Left lung (tissue), 14 donors: ENCODE measurements at places on chromosomes 6 and 20.

GRCh38 chr6:148657048-148657447 lies 89.8 kb upstream of the UST start:
- peak; percentile 34 for DNase-seq

GRCh38 chr20:36830791-36831691 lies 44.9 kb upstream of the TLDC2 start:
- DNase-seq = no peak

- DNase-seq = no peak
Observed at GRCh38 chr6:168167431-168168315, 88.7 kb upstream of the FRMD1 start.

- no peak for DNase-seq
Observed at GRCh38 chr20:56427797-56428196, 15.7 kb downstream of the CASS4 start.

- no peak for DNase-seq
Observed at GRCh38 chr6:68636666-68637065, 1.6 kb downstream of the ADGRB3 start.

DNA sequence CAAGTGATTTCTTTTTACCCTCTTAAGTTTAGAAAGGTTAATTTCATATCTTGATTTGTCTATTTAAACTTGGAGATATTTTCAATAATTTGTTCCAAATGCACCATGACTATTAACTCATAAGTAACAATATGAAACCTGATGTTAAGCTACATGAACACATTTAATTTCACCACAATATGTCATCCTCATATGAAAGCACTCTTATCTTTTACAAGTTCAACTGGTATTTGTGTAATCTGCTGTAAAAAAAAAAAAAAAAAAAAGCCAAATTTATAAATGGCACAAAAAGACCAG lies 110.4 kb downstream of the HFE start:
- DNase-seq = no peak

- no peak for DNase-seq
Observed at GRCh38 chr6:52577778-52578463, 1.1 kb upstream of the TRAM2 start.

- peak; percentile 35 for DNase-seq
Observed at GRCh38 chr6:113936093-113936934, 34.6 kb downstream of the HDAC2 start.

- DNase-seq = no peak
Observed at GRCh38 chr6:164108092-164108491, 693.6 kb downstream of the QKI start.

GRCh38 chr20:58547623-58548475 lies 32.6 kb upstream of the APCDD1L start:
- DNase-seq = no peak

DNA sequence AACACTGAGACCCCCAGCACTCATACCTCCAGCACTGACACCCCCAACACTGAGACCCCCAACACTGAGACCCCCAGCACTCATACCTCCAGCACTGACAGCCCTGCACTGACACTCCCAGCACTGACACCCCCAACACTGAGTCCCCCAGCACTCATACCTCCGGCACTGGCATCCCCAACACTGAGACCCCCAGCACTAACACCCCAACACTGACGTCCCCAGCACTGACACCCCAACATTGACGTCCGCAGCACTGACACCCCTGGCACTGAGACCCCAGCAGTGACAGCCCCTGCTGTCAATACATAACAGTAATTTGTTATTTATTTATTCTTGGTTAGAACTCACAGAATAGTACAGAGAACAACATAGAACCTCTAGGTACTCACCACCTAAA lies 58.0 kb downstream of the ERMARD start:
- no peak for DNase-seq
